Stimulated activated CD8-positive, alpha-beta memory T cell treated with anti-CD3 and anti-CD28 coated beads, Interleukin-15, amount 100 ng/mL, for 24 hours (primary cell): ENCODE measurements at places on chromosomes 1 and 21.

- DNase-seq, result no peak
These were observed 6.2 kb upstream of the ACP6 start for GRCh38 chr1:147676311-147677085.

GRCh38 chr1:37851782-37852210, 7.6 kb downstream of the MTF1 start:
- DNase-seq, result no peak

GRCh38 chr1:62437273-62437940, 558 bp downstream of the USP1 start:
- no peak for DNase-seq

DNA sequence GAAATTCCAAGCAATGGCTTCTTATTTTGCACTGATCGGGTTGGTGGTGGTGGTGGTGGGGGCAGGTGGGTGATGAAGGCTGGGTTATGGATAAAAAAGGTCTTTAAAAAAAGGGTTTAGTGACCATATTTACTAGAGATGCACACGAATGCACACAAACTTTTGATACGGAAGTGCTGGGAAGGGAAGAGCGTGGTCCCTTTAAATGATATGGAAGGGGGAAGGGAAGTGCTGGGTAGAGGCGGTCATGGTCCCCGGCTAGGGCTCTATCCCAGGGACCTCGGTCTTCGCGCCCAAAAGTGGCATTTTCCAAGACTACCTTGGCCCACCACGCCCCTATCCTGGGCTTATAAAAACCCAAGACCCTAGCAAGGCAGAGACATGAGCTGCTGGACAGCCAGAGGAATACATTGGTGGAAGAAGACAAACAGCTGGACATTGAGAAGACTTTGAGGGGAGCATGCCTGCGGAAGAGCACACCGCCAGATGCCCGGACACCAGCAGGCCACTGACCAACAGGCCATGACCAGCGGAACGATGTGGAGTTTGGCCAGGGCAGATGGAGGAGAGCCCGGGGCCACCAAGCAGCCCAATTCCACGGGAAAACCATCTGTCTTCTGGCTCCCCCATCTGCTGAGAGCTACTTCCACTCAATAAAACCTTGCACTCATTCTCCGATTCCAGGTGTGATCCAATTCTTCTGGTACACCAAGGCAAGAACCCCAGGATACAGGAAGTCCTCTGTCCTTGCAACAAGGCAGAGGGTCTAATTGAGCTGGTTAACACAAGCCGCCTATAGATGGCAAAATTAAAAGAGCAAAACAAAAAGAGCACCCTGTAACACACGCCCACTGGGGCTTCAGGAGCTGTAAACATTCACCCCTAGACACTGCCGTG, 1720.2 kb downstream of the MRPL39 start:
- DNase-seq, result no peak

DNA sequence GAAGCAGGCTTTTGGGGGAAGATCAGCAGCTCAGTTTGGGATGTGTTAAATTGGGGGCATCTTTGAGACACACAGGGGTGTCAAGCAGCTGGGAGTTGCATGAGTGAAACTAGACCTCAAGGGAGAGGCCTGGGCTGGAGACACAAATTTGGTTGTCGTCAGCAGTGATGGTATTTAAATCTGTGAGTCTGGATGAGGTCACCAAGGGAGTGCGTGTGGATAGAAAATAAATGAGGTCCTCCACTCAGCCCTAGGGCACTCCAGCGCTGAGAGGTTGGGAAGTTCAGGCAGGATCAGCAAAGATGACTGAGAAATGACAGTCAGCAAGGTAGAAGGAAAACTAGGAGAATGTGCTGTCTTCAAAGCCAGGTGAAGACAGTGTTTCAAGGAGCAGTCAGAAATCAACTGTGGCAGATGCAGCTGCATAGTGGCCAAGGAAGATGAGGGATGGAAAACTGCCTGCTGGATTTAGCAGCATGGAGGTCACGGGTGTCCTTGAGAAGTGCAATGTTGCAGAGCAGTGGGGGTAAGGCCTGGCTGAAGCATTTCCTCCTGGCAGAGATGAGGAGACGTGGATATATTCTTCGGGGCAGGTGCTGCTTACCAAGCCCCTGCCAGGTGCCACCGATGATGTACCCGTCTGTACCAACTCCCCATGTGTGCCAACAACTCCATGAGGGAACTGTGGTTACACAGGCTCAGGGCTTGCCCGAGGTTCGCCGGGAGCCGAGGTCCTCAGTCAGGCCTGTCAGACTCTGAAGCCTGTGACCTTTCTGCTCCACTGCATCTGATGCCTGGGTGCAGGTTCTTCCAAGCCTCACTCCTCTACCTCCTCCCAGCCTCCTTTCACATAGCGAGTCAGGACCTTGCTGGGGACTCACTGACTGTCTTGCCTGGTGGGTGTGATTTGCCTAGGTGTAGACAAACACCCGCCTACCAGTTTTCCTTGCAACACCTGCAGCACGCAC, 11.3 kb downstream of the MAP7D1 start:
- DNase-seq, result no peak

DNA sequence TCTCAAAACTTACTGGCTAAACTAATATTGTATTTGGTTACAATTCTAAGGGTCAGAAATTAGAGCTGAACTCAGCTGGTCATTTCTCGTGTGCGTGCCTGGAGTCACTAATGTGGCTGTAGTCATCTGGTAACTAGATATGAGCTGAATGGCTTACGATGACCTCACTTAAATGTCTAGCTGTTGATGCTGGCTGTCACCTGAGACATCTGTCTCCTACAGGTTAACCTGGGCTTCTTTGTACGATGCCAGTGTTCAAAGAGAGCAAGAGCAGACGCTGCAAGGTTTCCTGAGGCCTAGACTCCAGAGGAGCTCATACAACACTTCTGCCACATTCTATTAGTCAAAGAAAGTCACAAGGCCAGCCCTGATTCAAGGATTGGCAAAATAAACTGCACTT, 17.1 kb upstream of the ALG6 start:
- no peak for DNase-seq

DNA sequence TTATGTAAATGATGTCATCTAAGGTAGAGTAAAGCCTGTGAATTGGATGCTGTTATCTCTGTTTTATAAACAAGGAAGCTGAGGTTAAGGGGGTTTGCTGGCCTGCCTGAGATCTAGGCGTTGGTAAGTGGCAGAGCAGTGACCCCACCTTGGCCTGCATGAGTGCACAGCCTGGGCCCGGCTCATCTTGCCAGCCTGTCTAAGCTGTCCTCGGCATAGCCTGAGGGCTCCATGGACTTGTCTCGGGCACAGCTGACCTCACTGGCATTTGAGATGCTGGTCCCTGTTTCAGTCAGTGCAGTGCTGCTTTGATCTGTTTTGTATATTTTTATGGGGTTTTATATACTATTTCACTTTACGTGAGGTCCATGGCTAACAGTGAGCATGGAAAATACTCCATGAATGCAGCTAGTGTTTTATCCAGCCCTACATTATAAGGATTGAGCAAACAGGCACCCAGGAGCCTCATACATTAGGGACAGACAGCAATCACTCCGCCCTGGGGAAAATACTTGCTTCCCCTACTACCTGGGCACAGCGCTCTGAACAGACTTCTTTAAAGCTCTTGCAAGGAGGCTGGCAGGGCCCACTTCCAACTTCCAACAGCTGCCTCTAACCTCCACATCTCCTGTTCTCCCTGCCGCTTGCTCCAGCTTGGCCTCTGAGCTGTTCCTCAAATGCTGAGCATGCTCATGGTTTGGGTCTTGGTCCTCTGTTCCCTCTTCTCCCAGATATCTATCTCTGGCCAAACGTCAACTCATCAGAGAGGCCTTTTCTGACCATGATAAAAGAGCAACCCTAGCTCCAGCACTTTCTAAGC, 150.6 kb upstream of the HMGB4 start:
- no peak for DNase-seq

DNA sequence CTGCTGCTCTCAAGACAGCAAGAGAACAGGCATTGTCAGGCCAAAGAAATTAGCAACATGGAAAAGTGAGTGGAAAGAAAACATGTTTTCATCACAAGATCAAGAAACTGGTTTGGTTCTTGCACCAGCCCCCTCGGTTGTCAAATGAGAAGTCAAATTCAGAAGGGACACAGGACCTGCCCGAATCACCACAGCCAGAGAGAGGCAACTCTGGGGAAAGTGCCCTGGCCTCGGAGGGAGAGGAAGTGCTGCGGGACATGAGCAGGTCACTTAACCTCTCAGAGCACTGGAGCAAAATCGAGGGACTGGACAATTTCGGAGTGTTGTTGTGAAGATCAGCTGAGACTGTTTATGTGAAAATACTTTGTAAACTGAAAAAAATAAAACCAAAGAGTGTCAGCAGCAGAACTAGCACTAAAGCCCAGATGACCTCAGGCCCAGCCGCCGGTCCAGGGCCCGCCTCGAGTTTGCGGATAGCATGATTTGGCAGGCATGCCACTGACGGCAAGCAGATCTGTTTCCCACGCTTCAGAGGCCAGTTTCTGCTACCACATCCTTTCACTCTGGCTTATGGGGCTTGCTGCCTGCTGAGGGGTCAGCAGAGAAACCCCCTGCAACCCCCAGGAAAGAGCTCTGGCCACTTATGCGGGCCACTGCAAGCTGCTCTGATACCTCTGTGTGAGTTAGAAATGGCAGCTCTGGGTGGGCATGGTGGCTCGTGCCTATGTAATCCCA, 32.1 kb downstream of the CD247 start:
- DNase-seq, result no peak

GRCh38 chr1:15042866-15043265, 110.7 kb upstream of the TMEM51 start:
- no peak for DNase-seq

GRCh38 chr1:206142011-206142410, 24.8 kb upstream of the AVPR1B start:
- DNase-seq, result no peak

GRCh38 chr1:179120736-179121135, 38.9 kb downstream of the TOR3A start:
- no peak for DNase-seq

GRCh38 chr1:48338257-48338656, 115.7 kb downstream of the SLC5A9 start:
- no peak for DNase-seq
